A549 treated with AZD2906 at 1 μM for 4 hours (cell line): ENCODE measurements at places on chromosomes 4 and X. TPM values are rescaled to one million over a fixed set of nuclear protein-coding genes. Genes with fewer than 3 reads are reported as not detected.

ZBED1 gene
- 34.7 to 36.1 TPM (median 35.4 TPM) in 5 replicates for total RNA-seq

CCDC149 gene
- total RNA-seq: 1.4 to 1.8 TPM (median 1.5 TPM) in 5 replicates

PLP1 gene
- total RNA-seq: 0.05 TPM in 1 of 5 replicates, not detected in the others

SMIM14 gene
- 14.2 to 16.3 TPM (median 15.7 TPM) in 5 replicates for total RNA-seq

RAB9B gene
- total RNA-seq: 0.02 to 0.05 TPM (median 0.03 TPM) in 4 of 5 replicates, not detected in the other

FABP2 gene
- not detected in 5 replicates for total RNA-seq

POU3F4 gene
- total RNA-seq: not detected in 5 replicates

DGAT2L6 gene
- total RNA-seq: not detected in 5 replicates

PSAPL1 gene
- total RNA-seq: 0.28 to 0.39 TPM (median 0.33 TPM) in 5 replicates

ITIH6 gene
- total RNA-seq: 0.02 TPM in 1 of 5 replicates, not detected in the others

LRP2BP gene
- 0.08 to 0.14 TPM (median 0.10 TPM) in 5 replicates for total RNA-seq

RNF128 gene
- total RNA-seq: 0.03 to 0.08 TPM (median 0.06 TPM) in 5 replicates
